H4 (cell line): ENCODE measurements at places on chromosomes 2 and 18.
A peak's percentile ranks its signal among the peaks of the same experiment; 100 is the strongest.

DNA sequence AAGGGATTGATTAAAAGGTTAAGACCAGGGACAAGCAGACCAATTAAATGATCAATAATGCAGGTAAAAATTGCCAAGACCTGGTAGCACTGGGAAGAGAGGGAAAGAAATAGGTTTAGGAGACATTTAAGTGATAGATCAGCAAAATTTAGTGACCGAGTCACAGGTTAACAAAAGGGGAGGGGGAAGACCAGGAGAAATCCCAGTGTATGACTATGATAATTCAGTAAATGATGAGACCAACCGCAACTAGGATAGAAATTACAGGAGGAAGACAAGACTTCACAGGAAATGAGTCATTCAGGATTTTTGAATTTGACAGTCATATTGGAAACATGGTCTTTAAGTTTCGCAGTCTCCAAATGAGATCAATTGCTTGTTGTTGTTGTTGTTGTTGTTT, 62.9 kb downstream of the COBLL1 start:
- DNase-seq = no peak

GRCh38 chr2:7681881-7682461, 764.8 kb downstream of the RNF144A start:
- no peak for DNase-seq

GRCh38 chr2:74512744-74513604, 1.3 kb upstream of the TLX2 start:
- no peak for DNase-seq

- peak; percentile 63 for DNase-seq
These were observed 306.0 kb upstream of the COL3A1 start for GRCh38 chr2:188668017-188668680.

DNA sequence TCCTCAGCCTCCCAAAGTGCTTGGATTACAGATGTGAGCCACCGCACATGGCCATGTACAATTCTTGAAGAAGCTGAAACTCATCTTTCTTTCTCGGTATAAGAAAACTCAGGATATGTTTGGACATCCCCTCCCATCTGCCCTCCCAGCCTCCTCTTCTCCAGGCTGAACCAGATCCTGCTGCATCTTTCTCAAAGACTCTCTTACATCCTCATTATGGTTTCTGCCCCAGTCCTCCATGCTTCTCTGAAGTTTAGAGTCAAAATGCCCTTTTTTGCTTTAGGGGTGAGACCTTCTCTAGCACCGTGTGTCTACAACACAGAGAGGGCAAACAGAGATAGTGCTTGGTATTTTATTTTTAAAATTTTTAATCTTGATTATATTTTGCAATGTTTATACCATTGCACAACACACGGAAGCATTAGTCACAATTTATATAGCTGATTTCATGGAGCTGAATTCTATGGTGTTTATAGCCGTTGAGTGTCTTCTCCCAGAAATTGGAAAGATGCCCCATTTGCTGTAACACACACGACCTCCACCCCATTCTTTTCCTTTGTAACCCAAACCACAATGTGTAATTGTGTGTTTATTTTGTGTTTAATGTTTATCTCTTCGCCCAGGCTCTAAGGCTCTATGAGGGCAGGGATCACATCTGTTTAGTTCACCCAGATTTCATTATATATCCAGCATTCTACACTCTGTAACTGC, 206.0 kb upstream of the TNP1 start:
- peak; percentile 98 for DNase-seq

- DNase-seq = no peak
These were observed 90.7 kb upstream of the GCFC2 start for GRCh38 chr2:75801234-75801982.
